ENCODE measurements at places on chromosomes 2 and 18. TPM values are rescaled to one million over a fixed set of nuclear protein-coding genes. Genes with fewer than 3 reads are reported as not detected.

The SLC66A2 gene
- total RNA-seq = 28.1 TPM

The FSHR gene
- not detected for total RNA-seq

The STEAP3 gene
- 1.3 TPM for total RNA-seq

The ANKRD44 gene
- total RNA-seq = 413 TPM

The TUBB8B gene
- total RNA-seq = not detected

The SMYD1 gene
- not detected for total RNA-seq

The PAX3 gene
- not detected for total RNA-seq

The HSBP1L1 gene
- total RNA-seq = 6.2 TPM

The CAPN10 gene
- total RNA-seq = 73.9 TPM

The CCDC141 gene
- 1.2 TPM for total RNA-seq

The LRRFIP1 gene
- 203 TPM for total RNA-seq

GRCh38 chr2:106147159-106147558 is 46.9 kb downstream of the UXS1 start:
- peak overlapping the region; percentile 91 for H3K27ac ChIP-seq
- peak overlapping the region; percentile 78 for H3K4me3 ChIP-seq
- H3K4me1 ChIP-seq = peaks cover 65% of the 10 kb centered on the region
- H3K36me3 ChIP-seq = peaks cover 39% of the 10 kb centered on the region
- H3K27me3 ChIP-seq = no peaks in the 10 kb centered on the region

- H3K36me3 ChIP-seq = no peaks in the 10 kb centered on the region
- H3K4me3 ChIP-seq = peak overlapping the region; percentile 70
- peak overlapping the region; percentile 63 for H3K27ac ChIP-seq
- peaks cover 28% of the 10 kb centered on the region for H3K27me3 ChIP-seq
- H3K4me1 ChIP-seq = peaks cover 8% of the 10 kb centered on the region
Observed at GRCh38 chr2:42796427-42797248, 4.3 kb upstream of the HAAO start.

- peaks cover 10% of the 10 kb centered on the region for H3K27me3 ChIP-seq
- no peak overlapping the region for H3K27ac ChIP-seq
- H3K36me3 ChIP-seq = no peaks in the 10 kb centered on the region
- DNase-seq = no peak
Observed at GRCh38 chr2:151052850-151053660, 208.6 kb downstream of the RBM43 start.

DNA sequence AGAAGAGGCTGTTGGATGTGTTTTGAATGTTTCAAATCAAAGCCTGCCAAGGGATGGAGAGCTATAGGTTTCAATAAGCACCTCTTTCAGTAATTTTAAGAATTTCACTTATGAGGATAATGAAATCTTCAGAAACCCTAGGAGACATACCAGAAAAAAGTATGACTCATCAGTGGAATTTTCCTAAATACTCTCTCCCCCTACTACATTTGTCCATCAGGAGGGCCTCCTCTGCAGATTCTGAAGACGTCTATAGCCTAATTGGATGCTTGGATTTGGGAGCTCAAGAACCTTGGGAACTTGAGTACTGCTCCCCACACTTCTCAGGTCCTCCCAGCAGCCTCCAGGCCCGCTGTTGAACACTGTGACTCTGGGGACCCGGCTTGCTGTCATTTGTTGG is 374.3 kb downstream of the SLC4A3 start:
- DNase-seq = no peak
- H3K36me3 ChIP-seq = no peaks in the 10 kb centered on the region
- H3K4me3 ChIP-seq = no peak overlapping the region
- no peaks in the 10 kb centered on the region for H3K4me1 ChIP-seq
- no peak overlapping the region for H3K27ac ChIP-seq
- H3K27me3 ChIP-seq = peaks cover 7% of the 10 kb centered on the region

DNA sequence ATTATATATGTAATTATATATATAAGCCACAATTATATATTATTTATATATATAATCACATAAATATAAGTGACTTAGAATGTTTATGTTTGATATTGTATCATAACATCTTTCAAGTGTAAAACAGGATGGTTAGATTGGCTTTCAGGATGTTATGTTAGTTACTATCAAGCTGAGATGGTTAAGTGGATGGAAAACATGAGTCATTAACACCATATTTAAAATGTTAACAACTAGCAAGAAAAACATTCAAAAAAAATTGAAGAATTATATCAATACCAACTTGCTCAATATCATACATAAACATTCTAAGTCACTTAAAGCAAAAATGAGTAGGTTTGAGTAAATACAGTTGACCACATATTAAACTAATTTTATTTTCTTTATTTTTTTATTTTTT is 21.8 kb upstream of the RAB27B start:
- H3K4me3 ChIP-seq = no peak overlapping the region
- peak overlapping the region; percentile 65 for H3K27ac ChIP-seq
- peaks cover 4% of the 10 kb centered on the region for H3K36me3 ChIP-seq

DNA sequence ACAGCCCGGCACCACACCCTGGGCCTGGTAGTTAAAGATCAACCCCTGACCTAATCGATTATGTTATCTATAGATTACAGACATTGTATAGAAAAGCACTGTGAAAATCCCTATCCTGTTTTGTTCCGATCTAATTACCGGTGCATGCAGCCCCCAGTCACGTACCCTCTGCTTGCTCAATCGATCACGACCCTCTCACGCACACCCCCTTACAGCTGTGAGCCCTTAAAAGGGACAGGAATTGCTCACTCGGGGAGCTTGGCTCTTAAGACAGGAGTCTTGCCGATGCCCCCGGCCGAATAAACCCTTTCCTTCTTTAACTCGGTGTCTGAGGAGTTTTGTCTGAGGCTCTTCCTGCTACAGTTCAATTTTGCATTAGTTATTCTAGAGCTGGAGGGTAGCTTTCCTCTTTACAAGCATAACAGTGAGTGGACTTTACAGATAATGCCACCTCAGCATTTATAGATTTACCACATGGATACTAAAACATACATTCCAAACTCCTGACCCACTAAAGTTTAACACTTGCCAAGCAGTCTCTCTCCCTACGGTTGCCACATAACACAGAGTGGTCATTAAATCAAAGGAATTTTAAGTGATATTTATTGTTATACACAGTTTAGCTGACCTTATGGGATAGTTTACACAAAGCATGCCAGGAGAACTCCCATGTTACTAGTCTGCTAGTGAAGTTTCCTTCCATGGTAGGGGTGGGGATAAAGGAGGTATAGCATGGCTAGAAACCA is 101.0 kb downstream of the EVA1A start:
- no peak overlapping the region for H3K27ac ChIP-seq
- DNase-seq = no peak
- peaks cover 20% of the 10 kb centered on the region for H3K27me3 ChIP-seq
- H3K36me3 ChIP-seq = peaks cover 4% of the 10 kb centered on the region

DNA sequence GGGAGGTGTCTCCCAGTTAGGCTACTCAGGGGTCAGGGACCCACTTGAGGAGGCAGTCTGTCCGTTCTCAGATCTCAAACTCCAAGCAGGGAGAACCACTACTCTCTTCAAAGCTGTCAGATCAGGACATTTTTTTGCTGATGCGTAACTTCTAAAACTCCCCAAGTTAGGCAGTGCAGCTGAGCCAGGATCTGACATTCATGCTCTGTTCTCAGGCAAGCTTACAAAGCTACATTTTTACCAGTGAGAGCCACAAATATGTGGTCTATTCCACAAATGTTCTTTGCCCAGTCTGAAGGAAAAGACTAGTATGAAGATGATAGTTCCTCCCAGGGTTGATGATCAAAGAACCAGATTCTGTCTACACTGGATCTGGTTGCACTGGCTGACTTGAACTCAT is 184.1 kb downstream of the MTCL1 start:
- H3K4me3 ChIP-seq = no peak overlapping the region
- no peaks in the 10 kb centered on the region for H3K27me3 ChIP-seq
- no peak overlapping the region for H3K27ac ChIP-seq
- H3K36me3 ChIP-seq = no peaks in the 10 kb centered on the region
- no peak for DNase-seq

DNA sequence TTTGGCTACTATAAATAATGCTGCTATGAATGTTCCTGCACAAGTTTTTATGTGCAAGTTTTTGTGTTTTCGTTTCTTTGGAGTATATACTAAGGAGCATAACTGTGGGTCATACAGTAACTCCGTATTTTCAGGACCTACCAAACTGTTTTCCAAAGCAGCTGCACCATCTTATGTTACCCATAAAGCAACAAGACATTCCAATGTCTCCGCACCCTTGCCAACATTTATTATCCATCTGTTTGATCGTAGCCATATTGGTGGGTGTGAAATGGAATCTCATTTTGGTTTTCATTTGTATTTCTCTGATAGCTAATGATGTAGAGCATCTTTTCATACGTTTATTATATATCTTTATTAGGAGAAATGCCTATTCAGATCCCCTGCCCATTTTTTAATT is 13.8 kb downstream of the TMEM131 start:
- DNase-seq = no peak
- H3K27ac ChIP-seq = no peak overlapping the region
- no peak overlapping the region for H3K4me3 ChIP-seq
- H3K27me3 ChIP-seq = no peaks in the 10 kb centered on the region
- H3K4me1 ChIP-seq = peaks cover 53% of the 10 kb centered on the region

DNA sequence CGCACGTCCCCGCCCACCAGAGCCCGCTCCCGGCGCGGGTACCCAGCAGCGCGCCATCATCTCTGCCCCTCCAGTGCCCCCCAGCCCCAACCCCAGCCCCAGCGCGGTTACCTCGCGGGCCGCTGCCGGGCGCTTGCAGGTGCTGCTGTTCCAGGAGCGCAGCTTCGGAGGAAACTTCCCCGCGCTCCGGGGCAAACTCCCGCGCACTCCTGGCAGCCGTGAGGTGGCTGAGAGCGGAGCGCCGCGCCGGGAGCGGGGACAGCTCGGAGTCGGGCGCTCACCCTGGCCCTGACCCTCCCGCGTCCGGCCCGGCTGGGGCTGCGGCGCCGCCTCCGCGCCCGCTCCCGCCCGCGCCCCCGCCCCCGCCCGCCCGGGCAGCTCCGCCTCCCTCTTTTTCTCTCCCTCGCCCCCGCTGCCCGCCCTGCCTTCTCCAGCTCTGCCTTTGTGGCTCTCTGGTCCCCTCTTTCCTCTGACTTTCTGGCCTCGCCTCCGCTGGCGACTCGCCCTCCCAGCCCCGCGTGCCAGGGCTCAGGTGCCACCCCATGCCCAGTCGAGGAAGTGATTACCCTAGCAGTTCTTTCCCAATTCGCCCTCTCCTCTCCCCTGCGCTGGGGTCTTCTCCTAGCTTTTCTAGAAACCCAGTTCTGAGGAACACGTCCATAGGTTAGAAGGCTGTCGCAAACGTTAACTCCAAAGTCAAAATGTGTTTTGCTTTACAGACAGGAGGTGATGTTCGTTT is at the start of gene CHST9:
TSS of gene CHST9 (minus strand) at position 284 of the 739 bp plus-strand sequence. CDS start 42,499 bp downstream, outside the sequence.
- H3K4me3 ChIP-seq = no peak within 1 kb of the TSS
- H3K27ac ChIP-seq = no peak within 1 kb of the TSS

GRCh38 chr2:27701676-27702075 is 38.0 kb downstream of the SLC4A1AP start:
- H3K36me3 ChIP-seq = peaks cover 13% of the 10 kb centered on the region
- no peaks in the 10 kb centered on the region for H3K27me3 ChIP-seq
- H3K27ac ChIP-seq = no peak overlapping the region
- DNase-seq = no peak
- H3K4me3 ChIP-seq = no peak overlapping the region
- H3K4me1 ChIP-seq = peaks cover 21% of the 10 kb centered on the region

- H3K4me3 ChIP-seq = no peak overlapping the region
- no peak overlapping the region for H3K27ac ChIP-seq
- H3K4me1 ChIP-seq = peaks cover 5% of the 10 kb centered on the region
- no peaks in the 10 kb centered on the region for H3K27me3 ChIP-seq
- DNase-seq = no peak
- no peaks in the 10 kb centered on the region for H3K36me3 ChIP-seq
Observed at GRCh38 chr18:7579176-7579917, 12.2 kb downstream of the PTPRM start.

All from natural killer cell treated with Interleukin-12 subunit alpha and Interleukin-12 subunit beta and Interleukin-15 and Interleukin-18, amount 100 ng/mL, for 72 hours (primary cell).